ENCODE measurements at places on chromosomes 5 and 9.

DNA sequence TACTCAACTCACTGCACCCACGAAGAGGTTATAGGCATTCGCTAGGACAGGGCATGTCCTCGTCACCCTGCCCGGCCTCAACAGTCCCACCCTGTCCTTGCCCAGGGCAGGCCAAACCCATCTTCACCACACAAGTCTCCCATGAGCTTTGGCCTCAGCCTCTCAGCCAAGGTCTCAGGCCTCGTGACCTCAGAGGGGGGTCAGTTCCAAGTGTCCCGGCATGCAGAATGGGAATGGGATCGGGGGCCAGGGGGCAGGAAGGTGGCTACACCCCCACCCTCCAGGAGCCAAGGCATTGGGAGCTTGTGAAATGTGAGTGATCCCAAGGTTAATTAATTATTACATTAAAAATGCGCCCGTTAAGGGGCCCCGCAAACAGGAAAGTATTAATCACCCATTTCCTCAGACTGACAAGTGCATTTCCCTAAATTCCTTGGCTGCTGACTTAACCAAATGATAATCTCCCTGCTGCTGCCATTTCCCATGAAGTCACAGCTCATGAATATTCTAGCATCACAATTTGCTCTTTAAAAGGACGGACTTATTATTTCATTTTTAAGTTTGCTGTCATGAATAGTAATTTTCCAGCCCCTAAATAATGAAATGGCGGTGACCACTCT, 8.0 kb upstream of the UBAC1 start:
- DNase-seq, result peak; percentile 72

GRCh38 chr5:133438487-133438886, 173.9 kb downstream of the FSTL4 start:
- DNase-seq, result no peak

DNA sequence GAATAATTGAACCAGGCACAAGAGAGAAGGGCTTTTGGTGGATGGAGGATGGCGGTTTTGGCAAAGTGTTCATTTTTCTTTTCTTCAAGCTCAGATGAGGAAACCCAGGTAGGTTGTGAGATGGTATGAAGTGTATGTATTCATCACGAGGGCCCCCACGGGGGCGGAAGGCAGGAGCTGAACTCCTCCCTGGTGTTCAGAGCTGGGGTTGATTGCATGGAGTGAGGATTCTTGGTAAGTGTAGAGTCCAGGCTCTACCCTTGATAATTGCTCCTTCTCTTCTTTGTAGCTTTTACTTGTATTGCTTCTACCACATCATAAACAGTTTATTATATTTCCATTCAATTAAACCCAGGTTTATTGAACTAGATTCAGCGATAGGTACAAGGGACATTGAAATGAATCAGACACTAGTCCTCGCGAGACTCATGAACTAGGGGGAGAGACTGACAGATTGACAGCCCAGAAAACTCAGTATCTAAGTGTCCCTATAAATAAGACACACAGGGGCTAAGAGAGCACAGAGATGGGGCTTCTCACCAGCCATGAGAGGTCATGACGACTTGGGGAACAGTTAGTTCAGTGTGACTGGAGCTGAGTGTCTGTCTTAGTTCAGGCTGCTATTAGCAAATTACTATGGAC, 116.7 kb upstream of the KLF4 start:
- no peak for DNase-seq

- DNase-seq, result no peak
These were observed 259.2 kb upstream of the RGMB start for GRCh38 chr5:98514215-98514614.

- no peak for DNase-seq
These were observed 3.5 kb upstream of the NEK6 start for GRCh38 chr9:124254261-124254682.

DNA sequence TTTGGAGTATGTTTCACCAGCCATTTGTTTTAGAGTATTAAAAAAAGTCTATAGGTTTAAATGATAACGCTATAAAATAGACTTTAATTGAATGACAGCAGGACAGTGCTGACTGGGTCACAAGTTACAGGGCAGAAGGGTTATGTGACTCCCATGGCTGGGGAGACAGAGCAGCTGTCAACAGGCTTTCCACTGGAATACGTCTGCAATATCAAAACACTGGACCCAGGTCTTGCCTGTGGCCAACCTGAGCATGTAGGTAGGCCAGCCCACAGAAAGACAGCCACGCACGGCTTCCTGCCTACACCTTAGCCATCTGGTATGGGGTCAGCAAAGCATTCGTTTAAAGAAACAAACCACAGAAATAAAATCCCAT, 80.7 kb downstream of the OTULIN start:
- DNase-seq, result no peak

GRCh38 chr9:12538842-12539579, 154.2 kb upstream of the TYRP1 start:
- DNase-seq, result no peak

GRCh38 chr5:66958980-66959641, 237.5 kb downstream of the CD180 start:
- no peak for DNase-seq

- no peak for DNase-seq
These were observed 58.5 kb upstream of the TSLP start for GRCh38 chr5:111013011-111013410.

- DNase-seq, result no peak
These were observed 23.5 kb upstream of the SAP30L start for GRCh38 chr5:154422298-154422697.

DNA sequence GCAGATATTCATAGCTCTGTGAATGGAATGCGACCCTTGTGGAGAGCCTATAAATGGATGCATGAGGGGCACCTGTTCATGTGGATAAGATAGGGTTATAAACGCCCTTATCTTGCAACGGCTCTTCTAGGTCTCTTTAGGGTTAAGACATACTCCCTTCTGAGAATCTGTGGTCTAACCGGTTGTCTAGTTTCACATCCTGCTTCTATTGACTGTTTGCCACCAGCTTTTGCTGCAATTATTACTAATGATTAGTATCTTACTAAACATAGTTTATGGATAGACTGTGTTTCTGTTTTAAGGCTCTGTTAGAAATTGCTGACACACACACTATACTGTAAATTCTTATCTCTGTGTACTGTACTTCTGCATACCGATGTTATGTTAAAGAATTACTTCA, 198.9 kb upstream of the CYLC2 start:
- DNase-seq, result no peak

GRCh38 chr9:123568691-123569688, 213.0 kb downstream of the CRB2 start:
- DNase-seq, result no peak

GRCh38 chr5:179484201-179484600, 66.2 kb upstream of the RUFY1 start:
- DNase-seq, result no peak

GRCh38 chr9:106875529-106875928, 12.6 kb downstream of the ZNF462 start:
- DNase-seq, result no peak

GRCh38 chr5:154517181-154517580, 39.2 kb upstream of the HAND1 start:
- no peak for DNase-seq

- DNase-seq, result no peak
These were observed 48.4 kb upstream of the SMIM23 start for GRCh38 chr5:171736976-171737891.

- no peak for DNase-seq
These were observed 80.6 kb downstream of the COL5A1 start for GRCh38 chr9:134722120-134722701.

DNA sequence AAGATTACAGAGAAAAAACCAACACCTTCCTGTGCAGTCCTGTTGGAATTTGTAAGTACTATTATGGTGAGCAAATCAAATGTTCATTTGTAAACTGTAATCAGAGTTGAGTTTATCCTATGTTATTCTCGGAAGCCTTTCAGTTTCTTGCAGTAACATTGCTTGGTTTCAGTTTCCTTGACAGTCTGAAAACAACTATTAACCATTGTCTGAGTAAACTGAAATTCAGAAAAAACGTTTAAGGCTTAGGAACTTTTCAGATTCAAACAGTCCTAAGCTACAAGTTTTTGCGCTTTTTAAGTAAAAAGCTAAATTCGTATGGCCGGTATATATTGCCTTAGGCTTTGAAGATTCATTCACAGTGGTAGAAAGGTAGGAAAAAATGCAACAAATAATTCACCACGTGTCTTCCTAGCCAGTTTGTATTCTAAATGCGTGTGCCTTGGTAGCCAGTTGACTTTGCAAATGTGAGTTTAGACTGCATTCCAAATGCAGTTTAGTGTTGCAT, 2.5 kb downstream of the GPBP1 start:
- peak; percentile 11 for DNase-seq

DNA sequence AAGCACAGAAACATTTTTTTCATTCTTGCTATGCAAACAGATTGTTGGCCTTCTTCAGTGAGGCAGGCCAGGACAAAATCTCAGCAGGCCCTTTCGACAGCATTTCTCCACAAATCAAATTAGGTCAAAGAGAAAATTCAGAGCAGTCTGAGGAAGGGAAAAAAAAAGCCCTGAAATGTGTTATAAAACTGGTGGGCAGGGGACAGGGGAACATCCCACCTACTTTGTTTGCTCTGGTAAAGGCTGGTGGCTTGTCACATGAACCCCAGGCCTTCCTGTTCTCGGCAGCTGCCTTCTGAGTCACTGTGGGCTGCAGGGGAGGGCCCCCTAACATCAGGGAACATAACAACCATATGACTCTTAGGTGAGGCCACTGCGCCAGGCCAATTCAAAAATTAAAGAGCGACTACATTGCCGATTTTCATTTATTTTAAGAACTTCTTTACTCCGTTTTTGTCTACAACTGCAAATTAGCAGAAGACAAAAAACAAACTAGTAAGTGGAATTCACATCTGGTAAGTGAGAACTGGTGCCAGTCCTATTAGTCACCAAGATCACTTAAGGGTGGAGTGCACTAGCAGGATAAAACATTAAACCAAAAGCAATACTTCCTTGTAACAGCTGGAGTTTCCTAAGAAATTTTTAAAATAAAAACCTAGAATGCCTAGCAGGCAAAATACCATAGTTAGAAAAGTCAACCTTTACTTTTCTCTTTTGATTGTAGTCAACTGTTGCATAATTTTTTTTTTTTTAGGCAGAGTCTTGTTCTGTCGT, 46.2 kb upstream of the DENND4C start:
- DNase-seq, result peak; percentile 92

- no peak for DNase-seq
These were observed 130.6 kb downstream of the DTWD2 start for GRCh38 chr5:118857700-118858099.

DNA sequence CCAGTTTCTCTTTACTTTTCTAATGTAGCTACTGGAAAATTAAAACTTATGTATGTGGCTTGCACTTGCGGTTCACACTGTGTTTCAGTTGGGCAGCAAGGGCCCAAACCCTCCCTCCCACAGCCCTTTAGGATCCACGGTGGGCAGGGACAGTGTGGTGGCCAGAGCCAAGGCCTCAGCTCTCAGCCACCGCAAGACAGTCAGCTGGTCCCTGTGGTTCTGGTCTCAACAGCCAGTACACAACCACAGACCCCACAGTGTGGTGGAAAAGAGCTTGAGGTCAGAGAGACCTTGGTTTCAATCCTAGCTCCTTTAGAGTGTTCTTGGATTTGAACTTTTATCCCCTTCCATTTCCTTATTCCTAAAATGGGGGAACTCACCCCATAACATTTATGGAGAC, 153.0 kb upstream of the SMIM23 start:
- DNase-seq, result no peak

DNA sequence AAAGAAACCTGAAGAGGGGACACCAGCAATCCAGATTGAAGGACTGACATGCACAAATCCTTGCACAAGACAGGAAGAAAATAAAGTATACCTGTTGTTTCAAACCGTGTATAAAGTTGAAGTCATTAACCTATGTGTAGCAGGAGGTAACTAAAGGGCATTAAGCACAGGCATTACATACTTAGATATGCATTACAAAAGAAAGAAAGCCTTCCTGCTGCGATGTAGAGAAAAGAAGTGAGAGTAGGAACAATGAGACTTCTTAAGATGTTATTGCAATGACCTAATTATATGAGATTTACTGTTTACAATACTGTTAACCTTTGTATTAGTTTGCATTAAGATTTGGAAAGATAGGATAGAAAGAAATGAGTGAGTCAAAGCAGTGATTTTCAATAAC, 308.9 kb upstream of the PTPRD start:
- DNase-seq, result no peak

- no peak for DNase-seq
These were observed 12.2 kb downstream of the TNIP1 start for GRCh38 chr5:151068433-151069197.

DNA sequence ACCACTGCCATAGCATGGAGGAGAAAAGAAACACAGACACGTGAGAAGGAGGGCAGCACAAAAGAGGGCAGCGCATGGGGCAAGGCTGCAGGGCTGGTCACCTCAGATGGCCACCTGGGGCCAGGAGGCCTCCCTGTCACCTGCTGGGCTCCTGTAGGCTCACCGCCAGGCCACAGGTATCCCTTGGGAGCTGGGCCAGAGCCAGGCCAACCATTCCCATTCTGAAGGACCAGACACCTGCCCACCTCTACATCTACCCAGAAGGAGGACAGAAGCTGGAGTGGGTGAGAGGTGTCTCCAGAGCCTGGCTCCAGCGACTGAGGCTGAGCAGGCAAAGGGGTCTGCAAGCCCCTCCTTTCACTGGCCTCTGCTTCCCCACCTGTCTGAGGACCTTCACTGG, 103.1 kb downstream of the PAX5 start:
- no peak for DNase-seq

DNA sequence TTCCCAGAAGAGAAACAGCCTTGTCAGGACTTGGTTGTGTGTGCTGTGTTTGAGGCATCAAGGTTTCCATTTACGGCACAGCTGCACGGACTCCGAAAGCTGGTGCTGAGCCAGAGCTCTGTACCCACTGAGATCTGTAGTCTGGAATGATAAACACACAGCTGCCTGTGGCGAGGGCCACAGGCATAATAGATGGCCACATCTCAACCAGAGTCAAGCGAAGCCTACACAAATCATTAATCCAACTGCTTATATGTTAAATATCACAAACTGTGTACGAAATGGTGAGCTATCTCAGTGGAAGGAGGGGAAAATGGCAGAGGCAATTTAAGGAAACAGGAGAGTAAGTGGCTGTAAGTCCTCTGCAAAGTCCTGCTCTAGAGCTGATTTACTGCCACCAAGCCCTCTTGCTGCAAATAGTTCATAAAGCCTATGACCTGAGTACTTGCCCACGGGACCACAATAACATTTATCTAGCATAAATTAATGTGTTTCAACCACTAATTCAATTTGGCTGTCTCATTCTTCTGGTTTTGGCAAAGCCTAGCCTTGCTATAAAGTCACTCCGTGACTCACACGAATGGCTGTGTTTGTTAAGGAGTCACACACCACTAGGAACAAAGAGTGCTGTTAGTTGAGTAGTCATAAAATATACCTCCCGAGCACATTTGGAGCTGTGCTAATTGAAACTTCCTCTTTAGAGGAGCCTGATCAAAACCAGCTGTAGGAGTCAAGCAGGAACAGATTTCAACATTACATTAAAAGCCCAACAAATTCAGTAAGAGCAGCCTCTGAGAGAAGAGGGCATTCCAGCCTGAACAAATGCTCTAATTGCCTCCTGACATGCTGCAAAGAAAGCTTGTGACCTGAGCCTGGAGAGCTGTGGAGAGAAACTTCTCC, 738.6 kb upstream of the ZNF608 start:
- DNase-seq, result no peak

Data from hematopoietic multipotent progenitor cell (in vitro differentiated cells).